ENCODE measurements at places on chromosomes 7 and 10.

DNA sequence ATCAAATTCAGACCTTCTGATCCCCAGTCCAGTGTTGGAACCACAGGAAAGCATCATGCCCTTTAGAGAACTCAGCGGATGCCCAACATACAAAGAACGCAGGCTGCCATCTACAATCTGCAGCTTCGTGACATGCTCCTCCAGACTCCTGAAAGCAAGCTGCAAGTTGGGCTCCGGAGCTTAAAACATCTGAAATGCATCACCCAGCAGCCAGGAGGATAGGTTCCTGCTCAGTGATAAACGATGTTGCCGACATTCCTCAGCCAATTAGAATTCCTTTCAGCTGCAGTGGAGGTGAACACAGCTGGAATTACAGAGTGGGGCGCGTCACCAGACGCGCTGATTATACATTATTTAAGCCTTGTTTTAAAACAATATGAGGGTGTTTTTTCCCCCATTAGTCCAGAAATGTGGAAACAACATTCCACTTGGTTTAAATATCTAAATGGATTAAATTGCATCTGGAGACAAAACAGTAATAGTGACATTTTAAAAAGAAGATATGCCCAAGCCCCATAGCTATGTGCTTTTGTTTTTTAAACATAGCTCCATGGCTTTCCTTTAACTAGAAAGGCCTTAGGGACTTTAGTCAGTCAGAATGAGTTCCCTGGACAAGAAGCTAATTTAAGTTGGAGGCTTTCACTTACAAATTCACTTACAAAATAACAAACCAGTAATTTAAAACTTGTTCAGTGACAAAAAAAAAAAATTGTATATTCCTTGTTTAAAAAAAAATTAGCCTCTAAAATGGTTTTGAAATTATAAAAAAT is 6.3 kb downstream of the SMURF1 start:
- DNase-seq = no peak

DNA sequence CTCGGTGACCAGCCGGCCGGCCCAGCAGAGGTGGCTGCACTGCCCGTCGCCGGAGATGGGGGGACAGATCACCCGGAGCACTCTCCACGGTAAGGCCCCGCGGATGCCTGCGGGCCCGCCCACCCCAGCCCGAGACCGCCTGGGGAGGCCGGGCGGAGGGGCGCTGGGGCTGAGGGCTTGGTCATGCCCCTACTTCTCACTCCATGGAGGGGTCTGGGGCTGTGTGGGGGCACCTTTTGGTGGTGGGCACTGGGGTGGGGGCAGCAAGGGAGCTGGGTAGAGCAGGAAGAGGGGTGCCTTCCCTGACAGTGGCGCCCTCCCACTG is 61.8 kb downstream of the NEURL1 start:
- DNase-seq = no peak

GRCh38 chr10:63266391-63267316 is 133.5 kb downstream of the NRBF2 start:
- peak; percentile 48 for DNase-seq

- no peak for DNase-seq
Measured at GRCh38 chr7:85234730-85235129, 47.9 kb upstream of the SEMA3D start.

DNA sequence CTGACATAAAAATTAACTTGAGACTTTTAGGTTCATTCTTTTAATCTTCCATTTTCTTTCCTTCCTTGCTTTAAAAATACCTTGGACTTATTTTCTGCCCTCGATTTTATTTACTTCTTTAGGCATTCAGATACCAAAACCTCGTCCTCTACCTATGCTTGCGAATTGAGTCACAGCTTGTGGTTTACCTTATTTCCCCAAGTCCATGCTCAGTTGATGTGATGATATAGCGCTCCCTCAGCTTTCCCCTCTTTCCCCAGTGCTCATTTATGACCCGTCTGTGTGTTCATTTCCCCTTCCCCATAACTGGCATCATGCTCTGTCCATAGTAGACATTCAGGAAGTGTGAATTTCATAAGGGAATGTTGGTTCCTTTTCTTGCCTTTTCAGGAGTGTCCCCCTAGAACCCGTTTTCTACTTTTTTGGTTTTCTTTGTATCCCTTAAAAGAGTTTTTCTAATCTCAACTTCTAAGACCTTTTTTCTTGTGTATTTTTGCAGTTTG is 19.1 kb upstream of the PRKRIP1 start:
- no peak for DNase-seq

- no peak for DNase-seq
Measured at GRCh38 chr7:56115852-56116538, at the start of gene NUPR2. TSS of gene NUPR2 (minus strand) at chr7:56116417. CDS start at chr7:56116314, 103 bp downstream.

DNA sequence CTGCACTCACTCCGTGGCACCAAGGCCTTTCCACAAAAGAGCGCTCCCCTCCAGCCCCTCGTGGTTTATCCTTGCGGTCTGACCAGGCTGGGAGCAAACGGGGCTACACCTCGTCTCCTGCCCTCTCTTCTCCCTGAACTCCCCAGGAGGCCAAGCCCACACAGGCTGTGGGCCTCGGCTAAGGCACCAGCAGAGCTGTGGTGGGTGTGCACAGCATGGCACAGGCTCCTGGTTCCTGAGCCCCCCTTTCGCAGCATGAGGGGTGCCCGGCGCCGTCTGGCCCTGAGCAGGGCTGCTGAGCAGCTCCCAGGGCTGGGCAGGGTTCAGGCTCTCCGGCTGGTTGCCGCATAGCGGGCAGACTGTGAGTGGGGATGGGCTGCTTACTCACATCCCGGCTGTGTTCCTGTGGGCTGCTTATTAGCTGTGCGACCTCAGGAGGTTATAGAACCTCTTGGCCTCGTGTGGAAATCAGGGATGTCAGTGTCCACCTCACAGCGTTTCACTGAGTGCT is 90.4 kb downstream of the ZMIZ1 start:
- no peak for DNase-seq

DNA sequence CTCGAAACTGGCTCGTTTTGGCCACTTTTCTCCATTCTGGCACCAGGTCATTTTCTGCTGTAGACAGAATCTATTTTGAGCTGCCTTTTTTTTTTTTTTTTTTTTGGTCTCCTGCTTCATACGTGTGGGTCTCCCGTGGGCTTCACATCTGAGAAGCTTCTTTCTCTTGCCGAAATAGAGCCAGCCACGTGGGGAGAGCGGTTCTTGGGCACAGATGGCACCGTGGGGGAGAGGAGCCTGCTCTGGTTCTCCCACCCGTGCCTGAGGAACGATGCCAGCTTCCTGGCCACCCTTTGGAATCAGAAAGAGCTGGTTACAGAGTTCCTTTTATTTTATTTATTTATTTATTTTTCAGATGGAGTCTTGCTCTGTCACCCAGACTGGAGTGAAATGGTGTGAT is 48.7 kb upstream of the OCM2 start:
- no peak for DNase-seq

- DNase-seq = no peak
Measured at GRCh38 chr7:41421056-41421455, 281.8 kb downstream of the INHBA start.

DNA sequence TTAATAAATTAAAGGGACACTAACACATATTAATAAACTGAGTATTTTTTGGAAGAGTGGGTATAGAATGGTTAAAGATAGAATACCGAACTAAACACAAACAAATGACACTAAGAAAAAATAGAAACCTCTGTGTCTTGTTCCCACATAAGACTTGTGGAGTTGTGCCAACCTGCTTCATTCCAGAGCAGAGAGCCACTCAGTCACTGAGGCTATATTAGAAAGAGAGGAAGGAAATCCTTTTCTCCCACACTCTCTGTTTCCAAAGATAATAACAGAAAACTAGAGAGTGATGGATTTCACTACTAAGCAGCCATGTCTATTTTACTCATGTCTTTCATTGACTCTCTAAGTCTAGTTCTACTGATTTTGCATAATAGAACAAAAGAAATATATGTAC is 26.0 kb downstream of the CTNNA3 start:
- DNase-seq = no peak

DNA sequence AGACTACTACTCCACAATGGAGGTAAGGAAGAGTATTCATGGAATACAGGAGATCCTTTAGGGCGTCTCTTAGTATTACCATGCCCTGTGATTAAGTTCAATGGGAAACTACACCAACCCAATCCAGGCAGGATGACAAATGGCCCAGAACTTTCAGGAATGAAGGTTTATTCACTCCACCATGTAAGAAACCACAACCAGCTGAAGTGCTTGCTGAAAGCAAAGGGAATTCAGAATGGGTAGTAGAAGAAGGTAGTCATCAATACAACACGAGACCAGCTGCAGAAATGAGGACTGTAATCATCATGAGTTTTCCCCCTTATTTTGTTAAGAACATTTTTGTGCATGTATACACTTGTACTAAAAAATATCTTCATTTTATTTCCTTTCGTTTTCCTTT is 76.6 kb downstream of the GPR37 start:
- DNase-seq = no peak

GRCh38 chr7:135757719-135758411 is 9.3 kb upstream of the FAM180A start:
- no peak for DNase-seq

- DNase-seq = peak; percentile 17
Measured at GRCh38 chr7:88665892-88666514, 93.5 kb upstream of the ZNF804B start.

GRCh38 chr10:109784236-109784635 is 139.1 kb downstream of the XPNPEP1 start:
- DNase-seq = no peak

DNA sequence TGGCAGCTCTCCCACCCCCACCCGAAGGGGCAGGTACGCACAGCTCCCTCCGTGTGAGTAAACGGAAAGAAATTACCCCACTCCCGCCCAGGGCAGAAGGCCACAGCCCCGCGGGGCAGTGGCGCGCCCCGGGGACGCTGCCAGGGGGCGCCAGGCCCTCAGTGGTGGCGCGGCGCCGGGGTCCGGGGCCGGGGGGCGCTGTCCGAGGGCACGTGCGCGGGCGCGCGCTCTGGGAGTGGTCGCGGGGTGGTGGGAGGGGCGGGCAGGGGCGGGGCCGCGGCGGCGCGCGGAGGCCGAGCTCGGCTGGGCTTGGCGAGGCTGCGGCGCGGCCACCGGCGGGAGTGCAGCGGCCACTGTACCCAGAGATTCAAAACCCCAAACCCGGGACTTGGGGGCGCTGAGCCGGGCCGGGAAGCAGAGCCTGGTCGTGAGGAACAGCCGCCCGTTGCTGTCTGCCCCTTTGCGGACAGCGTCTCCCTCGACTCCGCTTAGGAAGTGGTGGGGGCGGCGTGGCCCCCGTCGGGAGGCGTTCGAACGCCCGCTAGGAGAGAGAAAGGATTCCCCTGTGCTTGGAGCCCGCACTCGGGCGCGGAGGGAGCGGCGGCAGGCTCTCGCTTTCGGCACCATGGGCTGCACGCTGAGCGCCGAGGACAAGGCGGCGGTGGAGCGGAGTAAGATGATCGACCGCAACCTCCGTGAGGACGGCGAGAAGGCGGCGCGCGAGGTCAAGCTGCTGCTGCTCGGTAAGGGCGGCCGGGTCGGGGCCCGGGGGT is at the start of gene GNAI1:
GNAI1 (plus strand) TSS at position 296 of the 773 bp plus-strand sequence; CDS start at position 626, 330 bp downstream.
- peak; percentile 51 for DNase-seq

GRCh38 chr7:37247861-37248260 is 200.8 kb downstream of the ELMO1 start:
- DNase-seq = no peak

DNA sequence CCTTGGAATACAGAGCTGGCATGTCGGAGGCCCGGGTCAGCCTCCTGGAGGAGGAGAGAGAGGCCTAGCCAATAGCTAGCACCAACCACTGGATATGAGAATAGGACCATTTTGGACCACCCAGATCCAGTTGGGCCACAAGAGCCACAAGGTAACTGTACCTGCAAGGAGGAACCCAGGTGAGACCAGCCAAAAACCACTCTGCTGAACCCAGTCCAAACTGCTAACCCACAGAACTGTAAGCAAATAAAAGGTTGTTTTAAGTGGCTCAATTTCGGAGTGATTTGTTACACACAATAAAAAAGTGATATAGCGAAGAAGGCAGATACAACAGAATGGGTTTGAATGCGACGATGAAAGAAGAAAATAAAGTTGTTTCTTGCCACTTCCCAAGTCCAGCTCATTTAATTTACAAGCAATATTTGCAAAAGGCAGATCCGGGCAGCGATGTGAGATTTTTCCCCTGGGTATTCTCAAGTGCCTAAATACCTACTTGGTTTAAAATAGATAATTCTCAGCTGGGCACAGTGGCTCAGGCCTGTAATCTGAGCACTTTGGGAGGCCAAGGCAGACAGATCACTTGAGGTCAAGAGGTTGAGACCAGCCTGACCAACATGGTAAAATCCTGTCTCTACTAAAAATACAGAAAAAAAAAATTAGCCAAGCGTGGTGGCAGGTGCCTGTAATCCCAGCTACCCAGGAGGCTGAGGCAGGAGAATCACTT is 23.1 kb downstream of the ZNF467 start:
- DNase-seq = no peak

- DNase-seq = no peak
Measured at GRCh38 chr10:26216585-26217395, at the start of gene GAD2. TSS of gene GAD2 (plus strand) at chr10:26216774. CDS start at chr10:26216810, 36 bp downstream.

DNA sequence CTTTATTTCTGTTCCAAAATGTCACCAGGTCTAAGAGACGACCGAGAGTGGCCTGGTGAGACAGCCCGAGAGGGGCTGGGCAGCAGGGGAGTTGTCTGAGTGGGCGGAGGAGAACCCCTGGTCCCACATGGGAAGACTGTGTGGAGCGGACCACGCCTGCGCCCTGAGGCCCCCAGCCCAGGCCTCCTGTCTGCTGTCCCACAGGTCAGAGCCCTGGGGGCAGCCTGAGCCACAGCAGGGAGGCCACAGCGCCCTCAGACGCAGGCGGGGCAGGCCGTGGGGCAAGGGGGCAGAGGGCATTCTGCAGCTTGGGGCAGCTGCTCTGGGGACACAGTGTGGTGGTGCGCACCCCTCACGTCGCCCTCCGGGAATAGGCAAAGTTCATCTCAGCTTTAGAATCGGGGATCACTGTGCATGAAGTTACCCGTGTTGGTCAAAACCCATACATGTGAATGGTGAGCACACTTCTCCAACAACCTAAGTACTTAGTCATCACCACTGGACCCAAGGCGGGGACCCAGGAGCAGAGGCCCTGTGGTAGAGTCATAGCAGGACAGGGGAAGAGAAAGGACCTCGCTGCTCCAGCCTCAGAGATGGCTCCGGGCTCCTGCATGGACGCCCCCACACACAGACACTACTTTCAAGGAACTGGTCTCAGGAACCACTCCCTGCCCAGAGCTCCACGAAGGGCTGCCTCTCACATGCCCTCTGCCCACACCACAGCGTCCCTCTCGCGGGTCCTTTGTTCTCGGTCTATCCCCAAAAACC is 214.7 kb downstream of the ELFN1 start:
- DNase-seq = no peak

DNA sequence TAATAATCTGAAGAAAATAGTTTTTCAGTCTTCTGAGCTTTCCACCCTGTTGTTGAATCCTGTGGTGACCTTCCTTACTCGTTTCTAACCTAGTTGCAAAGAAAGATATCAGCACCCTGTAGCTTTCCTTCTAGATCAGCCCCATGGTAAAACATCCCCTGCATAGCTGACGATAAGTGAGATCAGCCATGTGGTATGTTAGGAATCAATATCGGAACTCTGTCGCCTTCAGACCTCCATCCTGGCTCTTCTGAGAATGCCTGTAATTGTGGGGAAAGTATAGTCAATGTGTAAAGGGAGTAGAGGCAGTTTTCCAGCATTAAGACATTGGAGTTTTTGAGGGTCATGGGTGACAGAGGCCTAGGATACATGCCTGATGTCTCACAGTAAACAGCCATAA is 151.8 kb downstream of the LRRC4 start:
- no peak for DNase-seq
